ENCODE measurements at places on chromosomes 7 and 10.
A peak's percentile ranks its signal among the peaks of the same experiment; 100 is the strongest.

- DNase-seq: peak; percentile 54
Measured at GRCh38 chr10:21078410-21079329, 181.6 kb upstream of the NEBL start.

GRCh38 chr7:38127216-38128207 lies 50.5 kb upstream of the STARD3NL start:
- DNase-seq: no peak

DNA sequence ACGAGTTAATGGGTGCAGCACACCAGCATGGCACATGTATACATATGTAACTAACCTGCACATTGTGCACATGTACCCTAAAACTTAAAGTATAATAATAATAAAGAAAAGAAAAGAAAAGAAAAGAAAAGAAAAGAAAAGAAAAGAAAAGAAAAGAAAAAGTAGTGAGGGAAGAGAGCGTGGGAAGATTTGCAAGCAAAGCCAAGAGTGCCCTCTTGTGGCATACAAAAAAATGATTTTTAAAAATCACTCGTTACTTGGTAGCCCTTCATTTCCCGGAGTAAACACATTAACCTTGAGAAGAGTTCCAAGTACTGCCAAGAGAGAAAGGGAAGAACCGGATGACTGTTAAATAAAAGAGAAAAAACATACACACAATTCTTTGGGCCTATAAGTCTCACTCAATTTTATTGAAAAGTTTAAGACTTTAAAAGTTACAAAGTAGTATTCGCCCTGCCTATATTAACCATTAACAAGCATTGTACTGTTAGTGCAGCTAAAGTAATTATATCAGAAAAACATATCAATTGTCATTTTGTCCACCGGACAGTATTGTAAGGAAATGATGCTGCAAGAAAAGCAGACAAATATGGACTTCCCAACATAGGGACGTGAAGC lies 6.2 kb upstream of the CH25H start:
- DNase-seq: peak; percentile 70

DNA sequence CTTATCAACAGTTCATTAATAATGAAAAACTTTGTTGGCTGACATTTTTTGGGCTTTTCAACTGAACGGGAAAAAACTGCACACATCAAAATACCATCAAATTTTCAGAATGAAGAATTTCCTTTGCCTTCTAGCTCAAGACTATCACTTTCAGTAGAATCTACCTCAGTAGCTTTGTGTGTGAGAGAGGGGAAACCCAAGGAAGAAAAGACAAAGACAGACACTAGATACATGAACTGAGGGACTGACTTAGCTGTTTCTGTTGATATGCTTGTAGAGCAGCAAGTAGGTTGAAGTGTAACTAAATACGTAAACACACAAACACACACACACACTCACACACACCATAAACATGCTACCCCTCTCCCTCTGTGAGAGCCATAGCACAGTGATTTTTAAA lies 257.1 kb downstream of the CDK14 start:
- no peak for DNase-seq

DNA sequence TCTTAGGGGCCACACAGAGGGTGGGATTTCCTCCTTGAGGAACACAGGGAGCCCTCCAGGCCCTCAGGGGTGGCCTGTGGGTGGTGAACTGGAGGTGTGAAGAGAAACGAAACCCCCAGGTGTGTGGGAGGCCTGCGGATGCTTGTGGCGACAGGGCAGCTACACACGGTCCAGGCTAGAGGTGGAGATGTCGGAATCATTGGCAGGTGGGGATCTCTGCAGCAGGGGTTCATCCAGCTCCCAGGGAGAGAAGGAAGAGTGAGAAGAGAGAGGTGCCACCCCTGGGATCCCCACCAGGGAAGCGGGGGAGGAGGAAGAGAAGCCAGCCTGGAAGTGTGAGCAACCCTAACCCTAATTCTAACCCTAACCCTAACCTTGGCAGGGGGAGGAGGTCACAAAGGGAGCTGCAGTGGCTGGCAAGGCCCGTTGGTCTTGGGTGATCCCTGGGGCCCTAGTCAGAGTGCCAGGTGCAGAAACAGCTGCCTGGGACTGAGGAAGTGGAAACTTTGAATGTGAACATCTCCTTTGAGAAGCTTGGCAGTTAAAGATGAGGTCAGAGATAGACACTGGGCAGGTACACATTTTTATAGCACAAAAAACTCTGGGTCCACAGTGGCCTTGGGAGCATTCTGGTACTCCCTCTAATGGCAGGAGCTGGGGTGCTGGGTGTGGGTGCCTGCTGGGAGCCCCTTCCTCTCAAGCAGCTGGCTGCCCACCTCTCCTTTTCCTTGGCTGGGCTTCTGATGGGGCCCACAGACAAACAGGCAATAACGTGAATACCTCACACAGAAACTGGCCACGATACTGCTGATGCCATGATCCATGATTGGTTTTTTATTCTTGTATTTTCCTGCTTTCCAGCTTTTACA lies 6.8 kb upstream of the AEBP1 start:
- no peak for DNase-seq

DNA sequence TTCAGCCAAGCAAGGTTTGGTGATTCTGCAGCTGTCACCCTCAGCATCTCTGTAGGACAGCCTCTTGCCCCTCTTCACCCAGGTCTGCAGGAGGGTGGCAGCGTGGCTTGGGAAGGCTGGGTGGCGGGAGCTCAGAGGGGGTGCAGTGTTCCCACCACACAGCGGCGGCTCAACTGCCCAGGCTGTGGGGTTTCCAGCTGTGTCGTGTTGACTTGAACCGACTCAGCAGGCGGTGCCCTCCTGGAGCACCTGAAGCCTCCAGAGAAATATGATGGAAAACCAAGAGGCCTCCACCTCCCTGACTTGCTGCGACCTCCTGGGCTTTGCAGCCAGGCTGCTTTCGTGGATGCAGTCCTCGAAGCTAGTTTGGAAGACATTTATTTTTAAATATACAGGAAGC lies 68.0 kb upstream of the KLF6 start:
- DNase-seq: no peak

GRCh38 chr7:27424231-27424630 lies 181.6 kb downstream of the EVX1 start:
- no peak for DNase-seq

DNA sequence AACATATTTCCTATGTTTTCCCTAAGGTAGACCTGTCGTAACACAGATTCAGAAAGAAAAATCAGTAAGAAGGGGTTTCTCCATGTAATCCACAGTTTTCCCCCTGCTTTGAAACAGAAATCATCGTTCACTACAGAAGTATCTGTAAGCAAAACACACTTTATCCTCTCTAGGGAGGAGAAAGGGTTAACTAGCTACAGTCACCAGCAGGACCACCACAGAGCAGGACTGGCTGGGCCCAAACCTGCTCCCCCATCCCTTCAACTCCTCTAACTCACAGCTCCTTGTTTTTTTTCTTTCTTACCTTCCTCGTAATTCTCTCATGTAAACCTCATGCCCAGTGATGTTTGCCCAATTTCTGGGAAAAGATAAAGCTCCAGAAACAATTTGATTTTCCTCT lies 167.7 kb downstream of the RAPGEF5 start:
- DNase-seq: no peak

GRCh38 chr10:68574051-68574450 lies 13.9 kb downstream of the TET1 start:
- no peak for DNase-seq

Data from renal cortical epithelial cell (primary cell).